ENCODE measurements at places on chromosomes 2 and 18.

- no peak for DNase-seq
Observed at GRCh38 chr2:196286821-196287220, 115.4 kb upstream of the STK17B start.

- DNase-seq, result no peak
Observed at GRCh38 chr2:233801357-233802131, 23.4 kb downstream of the MROH2A start.

DNA sequence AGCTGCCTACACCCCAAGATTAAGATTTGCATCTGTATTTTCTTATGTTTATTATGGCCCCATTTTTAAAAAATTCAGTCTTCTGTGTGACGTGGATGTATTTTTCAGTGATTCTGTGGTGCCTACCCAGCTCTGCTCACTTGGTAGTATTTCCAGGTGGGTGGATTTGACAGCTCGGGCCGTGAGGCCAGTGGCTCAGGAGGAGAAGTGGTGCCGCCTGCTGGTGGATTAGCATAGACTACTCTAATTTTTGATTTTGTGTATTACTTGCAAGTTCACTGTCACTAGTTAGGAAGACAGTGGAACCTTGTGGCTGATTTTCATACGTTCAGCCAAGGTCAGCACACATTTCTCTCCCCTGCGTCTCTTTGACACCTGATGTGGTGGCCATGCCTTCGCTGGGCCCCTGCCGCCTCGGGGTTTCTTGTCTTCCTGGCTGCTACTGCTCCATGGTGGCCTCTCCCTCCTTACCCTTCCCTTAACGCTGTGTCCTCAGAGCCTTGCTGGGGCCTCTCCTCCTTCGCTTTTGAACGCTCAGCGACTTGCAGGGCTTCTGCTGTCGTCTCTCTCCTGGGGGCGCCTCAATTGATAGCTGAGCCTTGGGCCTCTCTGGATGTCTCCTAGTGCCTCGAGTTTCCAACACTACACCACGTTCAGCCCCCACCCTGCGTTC, 89.4 kb downstream of the DGKD start:
- peak; percentile 79 for DNase-seq

GRCh38 chr2:239602290-239603282, 201.8 kb upstream of the HDAC4 start:
- DNase-seq, result no peak

- no peak for DNase-seq
Observed at GRCh38 chr2:232211743-232212686, 166.5 kb upstream of the ALPP start.

DNA sequence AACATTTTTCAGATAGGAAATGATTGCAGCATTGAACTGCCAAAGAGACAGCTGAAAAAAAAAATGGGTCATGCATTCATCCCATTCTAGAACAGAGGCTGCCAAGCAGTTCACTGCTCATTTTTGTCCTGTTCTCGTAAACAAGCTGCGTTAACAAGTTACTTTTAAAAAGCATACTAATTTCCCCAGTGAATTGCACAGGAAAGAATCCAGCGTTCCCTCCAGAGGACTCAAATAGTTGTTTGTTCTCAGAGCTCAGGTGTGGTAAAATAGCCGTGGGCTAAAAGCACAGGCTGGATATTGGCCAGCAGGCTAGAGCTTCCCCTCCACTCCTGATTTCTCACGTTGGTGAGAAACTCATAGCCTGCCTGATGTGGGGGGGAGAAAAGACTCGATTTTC, 76.1 kb upstream of the AQP4 start:
- DNase-seq, result no peak

- DNase-seq, result no peak
Observed at GRCh38 chr2:206979365-206979764, 40.0 kb downstream of the CPO start.

GRCh38 chr2:200829258-200829655, 17.5 kb downstream of the BZW1 start:
- no peak for DNase-seq

GRCh38 chr2:65913813-65914212, 481.4 kb upstream of the SPRED2 start:
- DNase-seq, result no peak

DNA sequence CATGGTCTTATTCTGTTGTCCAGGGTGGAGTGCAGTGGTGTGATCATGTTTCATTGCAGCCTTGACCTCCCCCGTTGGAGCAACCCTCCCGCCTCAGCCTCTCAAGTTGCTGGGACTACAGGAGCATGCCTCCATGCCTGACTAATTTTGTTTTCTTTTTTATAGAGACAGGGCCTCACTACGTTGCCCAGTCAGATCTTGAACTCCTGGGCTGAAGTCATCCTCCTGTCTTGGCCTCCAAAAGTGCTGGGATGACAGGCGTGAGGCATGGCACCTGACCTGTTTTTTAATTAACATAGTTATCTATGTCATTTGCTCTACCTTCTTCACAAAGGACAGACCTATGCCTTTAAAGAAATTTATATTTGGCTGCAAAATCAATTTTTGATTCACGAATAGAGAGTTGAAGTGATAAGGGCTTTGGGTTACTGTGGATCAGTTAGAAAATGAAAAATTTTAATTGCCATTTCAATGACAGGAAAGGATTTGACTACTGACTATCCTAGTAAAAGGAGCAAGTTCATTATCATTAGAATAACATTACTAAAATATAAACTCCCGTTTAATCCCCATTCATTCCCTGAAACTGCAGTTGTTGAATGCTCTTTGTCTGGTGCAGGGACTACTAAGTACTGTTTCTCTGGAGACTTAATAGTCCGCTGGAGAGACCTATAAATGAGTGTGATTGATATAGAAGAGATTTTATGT, 3.7 kb downstream of the RNF138 start:
- DNase-seq, result no peak

Data from breast epithelium (tissue), 4 donors.